ENCODE measurements at places on chromosomes 1 and 21.

DNA sequence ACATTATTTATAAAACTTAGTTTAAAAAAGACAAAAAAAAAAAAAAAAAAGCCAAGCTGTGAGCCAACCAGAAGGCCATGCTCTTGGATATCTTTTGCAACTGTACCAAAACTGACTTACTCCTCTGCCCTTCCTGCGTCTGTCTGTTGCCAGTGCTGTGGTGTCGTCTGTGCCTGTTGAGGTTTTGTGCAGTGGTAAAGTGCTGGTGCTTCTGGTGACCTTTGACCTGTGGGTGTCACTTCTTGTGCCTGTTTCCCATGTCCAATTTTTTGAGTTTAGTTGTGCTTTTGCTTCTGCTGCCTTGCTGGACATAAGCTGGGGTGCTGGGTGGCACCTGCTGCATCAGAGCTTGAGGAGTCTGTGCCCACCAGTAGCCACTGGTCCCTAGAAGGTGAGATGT, 41.4 kb downstream of the RNF187 start:
- no peak for DNase-seq

GRCh38 chr1:205144751-205145150, 23.0 kb upstream of the RBBP5 start:
- no peak for DNase-seq

DNA sequence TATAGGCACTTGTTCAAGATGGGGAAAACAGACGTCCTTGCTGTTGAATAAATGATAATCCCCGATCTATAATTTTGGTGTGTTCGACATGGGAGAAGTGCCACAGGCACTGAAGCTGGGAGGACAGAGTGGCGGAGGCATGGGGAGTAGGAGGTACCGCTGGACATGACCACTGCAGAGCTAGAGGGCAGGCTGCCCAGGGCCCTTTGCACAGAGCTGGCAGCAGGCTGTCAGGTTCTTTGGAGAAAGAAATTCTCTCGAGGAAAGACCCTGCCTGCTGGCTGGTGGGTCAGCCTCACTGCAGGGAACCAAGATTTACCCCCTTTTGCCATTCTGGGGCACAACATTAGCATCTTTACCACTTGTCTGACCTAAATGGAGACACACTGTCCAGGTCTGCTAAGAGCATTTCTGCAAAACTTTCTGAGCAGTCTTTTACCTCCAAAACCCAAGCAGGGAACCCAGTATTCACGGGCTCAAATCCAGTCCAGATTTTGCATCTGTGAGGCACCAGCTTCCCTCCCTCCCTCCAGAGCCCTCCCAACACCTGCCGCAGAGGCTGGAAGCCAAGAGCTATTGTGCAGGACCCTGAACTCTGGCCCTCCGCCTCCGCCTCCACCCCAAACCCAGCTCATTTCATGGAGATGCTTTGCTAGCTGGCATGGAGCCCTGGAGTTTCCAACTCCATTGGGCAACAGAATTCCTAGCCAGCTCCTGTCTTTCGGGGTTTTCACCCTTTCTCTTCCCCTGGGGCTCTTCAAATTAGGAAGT, 142.3 kb downstream of the PLXNA2 start:
- DNase-seq: no peak

DNA sequence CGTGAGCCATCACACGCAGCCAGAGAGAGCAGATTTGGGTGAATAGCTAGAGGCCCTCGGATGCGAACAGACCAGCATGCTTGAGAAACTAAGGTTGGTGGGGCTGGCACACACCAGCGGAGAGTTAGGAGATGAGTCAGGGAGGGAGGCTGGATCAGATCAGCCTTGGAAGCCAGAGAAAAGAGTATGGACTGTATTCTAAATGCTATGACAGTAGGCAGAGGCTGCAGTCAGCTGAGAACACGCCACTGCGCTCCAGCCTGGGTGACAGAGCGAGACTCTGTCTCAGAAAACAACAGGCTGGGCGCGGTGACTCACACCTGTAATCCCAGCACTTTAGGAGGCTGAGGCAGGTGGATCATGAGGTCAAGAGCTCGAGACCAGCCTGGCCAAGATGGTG, 4.0 kb upstream of the PLEKHM2 start:
- no peak for DNase-seq

GRCh38 chr1:154157520-154158306, 2.8 kb upstream of the NUP210L start:
- no peak for DNase-seq

GRCh38 chr1:39877231-39877778, 6.0 kb downstream of the TRIT1 start:
- no peak for DNase-seq

DNA sequence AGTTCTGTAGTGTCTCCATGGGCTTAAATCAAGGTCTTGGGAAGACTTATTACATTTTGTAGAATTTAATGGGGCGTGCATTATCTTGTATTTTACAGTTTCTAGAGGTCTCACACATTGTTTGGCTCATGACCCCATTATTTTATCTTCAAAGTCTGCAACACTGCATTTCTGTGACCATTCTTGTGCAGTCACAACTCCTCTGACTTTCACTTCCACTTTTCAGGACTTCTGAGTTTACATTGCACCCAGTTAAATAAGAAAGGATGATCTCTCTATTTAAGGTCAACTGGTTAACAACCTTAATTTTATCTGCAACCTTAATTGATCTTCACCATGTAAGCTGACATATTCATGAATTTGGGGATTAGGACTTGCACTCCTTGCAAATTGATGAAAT, 1186.6 kb downstream of the MRPL39 start:
- DNase-seq: no peak

GRCh38 chr1:245872475-245872874, 634.6 kb downstream of the SMYD3 start:
- DNase-seq: no peak

- DNase-seq: no peak
These were observed 18.1 kb downstream of the GALNT2 start for GRCh38 chr1:230085178-230085515.

- no peak for DNase-seq
These were observed 9.5 kb downstream of the SON start for GRCh38 chr21:33552093-33552998.

GRCh38 chr1:87521452-87521851, 192.8 kb downstream of the LMO4 start:
- DNase-seq: no peak

DNA sequence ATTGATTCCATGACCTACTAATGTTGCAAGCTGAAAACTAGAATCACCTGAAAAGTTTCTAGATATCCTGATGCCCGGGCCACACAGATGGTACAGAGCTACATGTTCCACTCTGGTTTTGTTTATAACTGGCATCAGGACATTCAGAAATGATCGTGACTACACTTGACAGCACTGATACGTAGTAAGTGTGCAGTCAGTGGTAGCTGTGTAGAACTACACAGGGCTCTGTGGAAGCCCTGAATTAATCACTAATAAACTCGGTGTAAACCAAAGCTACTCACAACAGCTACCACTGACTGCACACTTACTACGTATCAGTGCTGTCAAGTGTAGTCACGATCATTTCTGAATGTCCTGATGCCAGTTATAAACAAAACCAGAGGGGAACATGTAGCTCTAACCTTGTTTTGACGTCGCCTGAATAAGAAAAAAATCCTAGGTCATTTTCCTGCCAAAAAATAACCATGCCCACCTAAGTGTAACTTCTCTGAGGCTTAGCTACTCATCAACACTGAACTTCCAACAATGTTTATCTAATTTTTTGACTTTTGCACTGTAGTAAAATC, 149.7 kb downstream of the TGFBR3 start:
- DNase-seq: no peak

GRCh38 chr1:5827516-5827915, 164.7 kb downstream of the NPHP4 start:
- no peak for DNase-seq

DNA sequence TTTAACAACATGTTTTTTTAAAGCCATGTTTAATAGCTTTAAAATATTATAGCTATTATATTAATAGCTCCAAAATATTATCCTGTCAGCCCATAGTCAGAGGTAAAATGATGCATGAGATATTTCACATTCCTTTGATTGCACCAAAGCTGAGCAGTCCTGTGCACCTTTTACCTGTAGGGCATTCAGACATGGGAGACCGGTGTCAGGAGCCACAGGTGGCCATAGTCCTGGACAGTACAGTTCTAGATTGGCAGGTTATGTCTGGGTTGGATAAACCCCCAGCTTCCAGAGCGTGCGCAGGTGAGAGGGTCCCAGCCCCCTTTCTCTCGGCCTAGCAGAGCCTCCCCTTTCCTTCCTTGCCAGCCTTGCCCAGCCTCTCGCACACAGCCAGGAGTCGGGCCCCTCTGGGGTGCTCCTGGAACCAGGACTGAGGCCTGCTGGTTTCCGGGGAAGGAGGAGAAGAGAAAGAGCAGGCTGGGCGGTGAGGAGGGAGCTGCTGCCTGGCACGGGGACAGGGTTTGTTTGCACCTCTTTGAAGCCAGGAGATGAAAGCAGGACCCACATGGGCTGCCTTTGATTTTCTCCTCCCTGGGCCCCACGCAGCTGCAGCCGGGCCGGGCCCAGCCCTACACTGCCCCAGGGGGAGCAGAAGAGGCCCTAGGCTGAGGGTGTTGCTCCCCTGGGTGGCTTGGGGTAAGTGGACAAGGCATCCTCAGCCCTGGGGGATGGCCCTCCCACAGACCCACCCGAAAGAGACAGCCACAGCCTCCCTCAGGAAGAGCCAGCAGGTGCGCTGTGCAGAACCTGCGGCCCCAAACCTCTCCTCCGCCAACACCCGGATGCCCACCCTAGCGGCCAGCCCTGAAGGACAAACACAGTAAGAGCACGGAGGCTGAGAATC, 75.2 kb upstream of the TARDBP start:
- no peak for DNase-seq

DNA sequence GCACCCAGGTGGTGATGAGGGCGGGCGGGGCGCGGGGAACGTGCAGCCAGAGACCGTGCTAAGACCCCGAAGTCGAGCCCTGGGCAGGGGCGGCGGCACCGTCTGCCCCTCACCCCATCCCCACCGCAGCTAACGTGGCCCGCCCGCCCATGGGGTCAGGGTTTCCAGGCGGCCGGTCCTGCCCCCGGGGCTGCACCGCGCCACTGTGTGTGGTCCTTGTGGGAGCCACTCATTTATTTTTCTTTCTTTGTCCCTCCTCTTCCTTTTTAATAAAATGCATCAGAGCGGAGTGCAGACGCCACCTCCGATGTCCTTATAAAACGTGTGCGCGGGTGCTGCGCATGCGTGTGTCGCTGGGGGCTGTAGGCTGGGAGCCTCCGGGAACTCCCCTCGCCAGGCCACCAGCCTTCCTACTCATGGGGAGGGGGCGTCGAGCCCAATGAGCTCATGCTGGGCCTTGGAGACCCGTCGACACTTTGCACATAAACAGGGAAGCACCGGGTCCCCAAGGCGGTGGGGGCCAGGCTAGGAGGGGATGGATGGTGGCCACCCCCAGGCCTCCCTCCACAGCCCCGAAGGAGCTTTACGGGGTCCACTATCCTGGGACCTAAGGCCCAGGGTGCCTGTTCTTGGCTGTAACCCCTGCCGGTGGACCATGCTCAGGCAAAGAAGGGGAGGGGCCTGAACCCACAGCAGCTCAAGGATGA, 59.9 kb downstream of the WNT9A start:
- DNase-seq: no peak

- peak; percentile 23 for DNase-seq
These were observed 123.7 kb downstream of the DISC1 start for GRCh38 chr1:231750296-231750695.

- no peak for DNase-seq
These were observed 379.6 kb downstream of the TTLL7 start for GRCh38 chr1:83619170-83619896.

GRCh38 chr1:220999872-221000863, 120.9 kb downstream of the HLX start:
- no peak for DNase-seq

GRCh38 chr1:240555524-240555923, 56.4 kb downstream of the GREM2 start:
- no peak for DNase-seq

GRCh38 chr1:56545711-56546110, 33.7 kb downstream of the PLPP3 start:
- no peak for DNase-seq

- DNase-seq: no peak
These were observed 24.8 kb upstream of the PRDM2 start for GRCh38 chr1:13675151-13675651.

GRCh38 chr1:225644666-225645065, 8.3 kb downstream of the ENAH start:
- no peak for DNase-seq

- no peak for DNase-seq
These were observed 21.6 kb upstream of the MAN1C1 start for GRCh38 chr1:25594971-25595370.

- no peak for DNase-seq
These were observed 20.3 kb downstream of the POFUT2 start for GRCh38 chr21:45267390-45267760.

- peak; percentile 90 for DNase-seq
These were observed 12.1 kb downstream of the EPHA10 start for GRCh38 chr1:37752583-37753471.

GRCh38 chr1:179012038-179012437, 13.7 kb upstream of the FAM20B start:
- DNase-seq: no peak

DNA sequence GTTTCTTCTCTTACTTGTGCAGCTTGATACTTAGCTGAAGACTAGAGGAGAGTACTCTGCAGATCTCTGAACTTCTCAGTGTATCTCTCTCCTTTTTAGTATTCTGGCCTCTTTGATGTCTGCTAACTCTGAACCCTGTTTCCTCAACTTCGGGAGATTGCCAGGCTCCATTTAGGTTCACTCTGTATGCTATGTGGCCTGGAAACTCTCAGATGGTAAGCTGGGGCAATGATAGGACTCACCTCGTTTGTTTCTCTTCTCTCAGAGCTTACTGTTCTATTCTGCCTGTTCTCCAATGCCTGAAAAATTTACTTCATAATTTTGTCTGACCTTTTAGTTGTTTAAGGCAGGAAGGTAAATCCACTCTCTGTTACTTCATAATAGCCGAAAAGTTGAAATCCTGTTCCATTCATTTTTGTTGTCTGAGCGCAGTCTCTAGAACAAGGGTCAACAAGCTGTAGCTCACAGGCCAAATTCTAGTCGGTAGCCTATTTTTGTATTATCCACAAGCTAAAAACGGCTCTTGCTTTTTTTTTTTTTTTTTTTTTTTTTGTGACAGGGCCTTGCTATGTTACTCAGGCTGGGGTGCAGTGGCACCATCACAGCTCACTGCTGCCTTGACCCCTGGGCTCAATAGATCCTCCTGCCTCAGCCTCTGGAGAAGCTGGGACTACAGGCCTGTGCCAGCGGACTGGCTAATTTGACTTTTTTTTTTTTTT, 33.3 kb downstream of the ZMYM4 start:
- DNase-seq: no peak

- no peak for DNase-seq
These were observed 54.1 kb upstream of the BCAR3 start for GRCh38 chr1:93735722-93736121.

GRCh38 chr1:26335774-26336476, 18.0 kb downstream of the CRYBG2 start:
- no peak for DNase-seq

- no peak for DNase-seq
These were observed 11.3 kb downstream of the DFFB start for GRCh38 chr1:3868464-3869006.

Data from D721Med (cell line).